Fibroblast of the conjunctiva (primary cell): ENCODE measurements at places on chromosomes 13 and 19.

GRCh38 chr13:106486287-106486686 lies 49.2 kb downstream of the EFNB2 start:
- DNase-seq: no peak

- no peak for DNase-seq
Measured at GRCh38 chr13:95703576-95703975, 26.6 kb downstream of the DNAJC3 start.

- no peak for DNase-seq
Measured at GRCh38 chr13:49052813-49053212, 77.1 kb downstream of the FNDC3A start.

- DNase-seq: no peak
Measured at GRCh38 chr13:50359779-50360178, 344.5 kb downstream of the KCNRG start.

DNA sequence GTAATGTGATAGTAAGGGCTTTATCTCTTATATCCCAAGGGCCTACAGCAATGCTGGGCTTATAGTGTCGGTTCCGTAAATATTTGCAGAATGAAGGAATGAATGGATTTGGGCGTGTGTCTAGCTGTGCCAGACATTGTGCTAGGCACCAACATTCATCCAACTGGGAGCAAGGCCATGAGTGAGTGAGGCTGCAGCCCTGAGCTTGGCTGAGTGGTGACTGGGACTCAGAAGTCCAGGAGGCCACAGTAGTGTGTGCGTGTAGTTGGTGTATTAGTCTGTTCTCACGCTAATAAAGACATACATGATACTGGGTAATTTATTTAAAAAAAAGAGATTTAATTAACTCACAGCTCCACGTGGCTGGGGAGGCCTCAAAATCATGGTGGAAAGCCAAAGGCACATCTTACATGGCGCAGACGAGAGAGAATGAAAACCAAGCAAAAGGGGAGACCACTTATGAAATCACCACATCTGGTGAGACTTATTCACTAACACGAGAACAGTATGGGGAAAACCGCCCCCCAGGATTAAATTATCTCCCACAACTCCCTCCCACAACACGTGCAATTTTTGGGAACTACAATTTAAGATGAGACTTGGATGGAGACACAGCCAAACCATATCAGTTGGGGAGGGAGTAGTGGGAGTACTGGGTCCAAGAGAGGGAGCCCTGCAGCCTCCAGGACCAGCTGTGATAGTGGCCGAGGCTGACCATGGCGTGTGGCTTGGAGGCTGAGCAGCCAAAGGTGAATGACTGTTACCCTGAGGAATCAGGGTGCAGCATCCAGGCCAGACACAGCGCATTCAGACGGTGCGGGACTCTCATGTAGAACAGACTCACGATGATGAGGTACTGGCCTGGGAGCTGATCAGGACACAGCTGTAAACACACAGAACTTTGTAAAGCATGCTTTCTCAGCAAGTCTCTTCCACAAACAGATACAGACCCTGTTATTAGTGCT lies 104.6 kb downstream of the TEX26 start:
- DNase-seq: no peak

DNA sequence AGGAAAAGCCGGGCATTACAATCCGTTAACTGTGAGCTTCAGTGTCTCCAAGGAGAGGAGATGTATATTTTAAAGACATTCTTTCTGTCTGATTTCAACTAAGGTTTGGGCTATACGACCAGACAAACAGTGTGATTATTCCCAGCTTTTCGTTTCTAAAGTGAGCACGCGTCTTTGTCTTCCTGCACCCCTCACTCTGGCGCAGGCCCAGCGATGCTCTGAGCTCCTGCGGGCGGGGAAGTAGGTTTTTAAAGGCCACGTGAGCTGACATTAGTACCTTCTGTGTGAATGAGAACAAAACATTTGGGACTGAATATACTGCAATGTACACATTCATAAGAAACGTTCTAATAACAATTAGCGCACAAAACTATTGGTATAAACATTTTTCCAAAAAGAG lies 15.3 kb upstream of the RANBP3 start:
- no peak for DNase-seq

- no peak for DNase-seq
Measured at GRCh38 chr19:31470229-31470939, 121.1 kb upstream of the TSHZ3 start.

DNA sequence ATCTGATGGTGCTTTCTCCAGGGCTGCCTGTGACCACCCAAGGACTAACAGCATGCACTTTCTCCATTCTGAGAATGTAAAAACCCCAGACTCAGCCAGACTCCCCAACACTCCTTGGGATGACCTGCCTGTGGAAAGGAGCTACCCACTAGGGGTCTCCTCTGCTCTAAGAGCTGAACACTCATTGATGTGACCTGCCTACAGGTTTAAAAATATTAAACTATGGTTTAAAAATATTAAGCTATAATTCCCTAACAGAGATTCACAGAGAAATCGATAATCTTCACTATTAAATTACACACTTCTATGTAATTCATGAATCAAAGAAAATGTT lies 696.2 kb upstream of the SLITRK5 start:
- no peak for DNase-seq

- DNase-seq: no peak
Measured at GRCh38 chr13:98289339-98289945, 112.4 kb upstream of the RNF113B start.

DNA sequence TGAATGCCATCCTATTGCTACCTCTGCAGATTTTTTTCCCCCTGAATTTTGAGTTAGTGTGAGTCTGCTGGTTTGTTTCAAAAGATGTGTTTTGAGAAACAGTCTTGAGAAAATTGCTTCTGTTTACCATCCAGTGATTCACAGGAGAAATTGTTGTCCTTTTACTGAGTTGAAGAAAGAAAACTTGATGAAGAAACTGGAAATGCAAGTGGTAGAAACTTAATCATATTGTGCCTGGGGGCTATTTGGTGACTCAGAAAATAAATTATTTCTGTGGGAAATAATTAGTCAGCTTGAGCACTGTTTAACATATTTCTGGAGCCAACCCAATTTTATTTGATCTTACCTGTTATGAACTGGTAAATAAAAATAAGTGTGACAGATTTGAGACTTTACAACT lies 35.4 kb downstream of the PAN3 start:
- no peak for DNase-seq

- no peak for DNase-seq
Measured at GRCh38 chr19:47694466-47695273, 18.6 kb upstream of the EHD2 start.

- no peak for DNase-seq
Measured at GRCh38 chr19:49669516-49669915, 3.8 kb downstream of the BCL2L12 start.

GRCh38 chr19:54616057-54616456 lies 14.2 kb upstream of the LILRB1 start:
- no peak for DNase-seq

DNA sequence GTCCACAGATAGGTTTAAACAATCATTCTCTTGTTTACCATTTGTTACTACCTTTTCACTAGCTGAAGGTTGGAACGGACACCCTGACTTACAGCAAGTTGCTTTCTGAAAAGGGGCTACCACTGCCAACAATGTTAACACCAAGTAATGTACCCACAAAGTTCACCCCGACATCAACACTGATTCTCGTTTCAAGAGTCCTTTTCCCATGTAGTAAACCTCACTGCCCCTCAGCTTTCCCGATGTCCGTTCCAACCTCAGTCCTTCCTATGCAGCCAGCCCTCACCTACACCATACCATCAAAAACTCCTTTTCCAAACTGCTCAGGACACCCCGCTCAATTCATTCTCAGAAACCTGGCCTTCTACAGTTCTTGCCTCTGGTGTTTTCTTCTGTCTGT lies 29.0 kb downstream of the PEG3 start:
- no peak for DNase-seq

- DNase-seq: no peak
Measured at GRCh38 chr13:45406421-45406820, 11.8 kb downstream of the SLC25A30 start.

- no peak for DNase-seq
Measured at GRCh38 chr19:50315773-50316448, 13.3 kb downstream of the KCNC3 start.

- DNase-seq: no peak
Measured at GRCh38 chr13:35592457-35592856, 116.0 kb upstream of the MAB21L1 start.

- no peak for DNase-seq
Measured at GRCh38 chr19:32498648-32499200, 82.3 kb upstream of the PDCD5 start.

DNA sequence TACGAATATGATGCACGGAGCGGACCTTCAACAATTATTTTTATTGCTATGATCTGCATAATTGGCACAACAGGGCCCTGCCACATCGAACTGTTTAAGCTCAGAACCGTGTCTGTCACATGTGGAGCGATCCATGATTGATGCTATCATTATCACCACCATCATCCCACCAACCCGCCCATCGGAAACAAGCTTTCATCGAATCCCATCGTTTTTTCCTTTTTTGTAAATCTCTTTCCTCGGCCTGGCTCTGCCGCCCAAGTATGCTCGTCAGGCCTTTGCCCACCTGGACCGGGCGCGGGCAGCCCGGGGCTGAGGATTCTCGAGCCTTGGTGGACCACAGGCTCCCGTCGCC lies 533 bp upstream of the DCAF15 start:
- DNase-seq: no peak

DNA sequence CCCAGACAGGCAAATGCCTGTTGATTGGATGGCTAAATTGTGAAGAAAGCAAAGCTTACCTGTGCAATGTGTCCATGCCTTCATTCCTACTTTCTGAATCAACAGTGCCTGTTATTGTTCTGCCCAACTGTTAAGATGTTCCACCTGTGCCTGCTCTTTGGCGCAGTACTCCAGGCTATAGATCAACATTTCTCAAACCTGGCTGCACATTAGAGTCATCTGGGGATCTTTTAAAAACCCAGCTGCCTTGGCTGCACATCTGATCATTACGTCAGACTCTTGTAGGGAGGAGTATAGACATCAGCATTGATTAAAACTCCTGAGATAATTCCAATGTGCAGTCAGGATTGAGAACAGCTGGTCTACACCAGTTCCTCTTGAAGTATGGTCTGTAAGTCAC lies 16.2 kb upstream of the CPB2 start:
- DNase-seq: no peak

GRCh38 chr19:33514885-33515551 lies 6.6 kb downstream of the PEPD start:
- no peak for DNase-seq

DNA sequence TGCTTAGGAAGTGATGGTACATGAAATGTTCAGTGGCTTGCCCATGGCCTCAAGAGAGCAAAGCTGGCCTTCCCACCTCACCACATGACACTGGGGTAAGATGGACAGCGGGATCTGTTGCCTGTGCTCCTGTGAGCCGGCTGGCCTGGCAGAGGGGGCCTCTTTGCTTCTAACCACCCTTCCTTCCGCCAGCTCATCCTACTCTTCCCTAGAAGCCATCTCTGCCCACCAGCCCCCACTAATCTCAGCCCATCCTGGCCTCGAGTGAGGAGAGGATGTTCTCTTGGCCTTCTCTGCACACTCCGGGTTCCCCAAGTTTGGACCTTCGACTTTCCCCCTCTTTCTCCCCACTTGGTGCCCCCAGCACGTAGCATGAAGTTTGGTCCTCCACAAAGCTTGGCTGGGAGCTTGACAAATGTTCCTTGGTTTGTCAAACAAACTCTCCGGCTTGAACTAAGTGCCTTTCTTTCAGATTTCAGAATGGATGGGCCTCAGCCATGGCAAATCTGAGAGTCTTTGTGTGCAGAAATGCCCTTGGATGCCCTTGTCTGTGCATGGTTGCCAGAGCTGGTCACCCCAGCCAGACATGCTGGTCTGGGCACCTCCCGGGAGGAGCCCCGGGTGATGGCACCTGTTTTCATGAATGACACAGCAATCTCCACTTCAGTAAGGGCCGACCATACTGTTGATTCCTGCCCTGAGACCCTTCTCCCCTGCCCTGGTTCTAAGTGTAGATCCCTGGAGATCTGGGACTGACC lies 145.5 kb downstream of the URI1 start:
- DNase-seq: no peak

DNA sequence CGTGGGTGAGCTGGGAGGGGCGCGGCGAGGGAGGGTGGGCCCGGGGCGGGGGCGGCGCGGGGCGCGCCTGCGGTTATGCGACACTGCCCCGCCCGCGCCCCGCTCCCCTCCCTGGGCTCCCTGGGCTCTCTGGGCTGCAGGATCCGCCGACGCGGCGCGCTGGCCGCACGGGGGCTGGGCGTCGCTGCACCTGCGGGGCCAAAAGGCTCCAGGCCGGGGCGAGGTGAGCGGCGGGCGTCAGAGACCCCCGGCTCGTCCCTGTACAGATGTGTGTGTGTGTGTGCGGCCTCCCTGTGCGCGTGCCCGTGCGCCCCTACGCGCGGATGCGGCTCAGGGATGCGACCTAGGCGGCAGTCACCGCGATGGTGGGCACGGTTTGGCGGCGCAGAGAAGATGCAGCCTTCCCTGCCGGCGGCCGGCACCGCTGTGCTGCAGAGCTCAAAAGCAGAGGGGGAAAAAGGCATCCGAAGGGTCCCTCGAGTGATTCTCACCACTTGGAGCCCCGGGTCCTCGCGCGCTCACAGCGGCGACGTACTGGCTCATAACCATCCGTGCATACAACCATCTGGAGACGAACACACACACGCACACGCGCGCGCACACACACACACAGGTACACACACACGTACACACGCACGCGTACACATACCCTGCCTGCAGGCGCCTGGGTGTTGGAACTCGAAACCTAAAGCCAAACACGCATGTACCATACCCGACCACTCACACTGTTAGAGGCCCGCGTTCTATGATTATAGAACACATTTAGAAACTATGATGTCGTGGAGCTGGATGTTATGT lies 709 bp downstream of the ATP8A2 start:
- DNase-seq: no peak

DNA sequence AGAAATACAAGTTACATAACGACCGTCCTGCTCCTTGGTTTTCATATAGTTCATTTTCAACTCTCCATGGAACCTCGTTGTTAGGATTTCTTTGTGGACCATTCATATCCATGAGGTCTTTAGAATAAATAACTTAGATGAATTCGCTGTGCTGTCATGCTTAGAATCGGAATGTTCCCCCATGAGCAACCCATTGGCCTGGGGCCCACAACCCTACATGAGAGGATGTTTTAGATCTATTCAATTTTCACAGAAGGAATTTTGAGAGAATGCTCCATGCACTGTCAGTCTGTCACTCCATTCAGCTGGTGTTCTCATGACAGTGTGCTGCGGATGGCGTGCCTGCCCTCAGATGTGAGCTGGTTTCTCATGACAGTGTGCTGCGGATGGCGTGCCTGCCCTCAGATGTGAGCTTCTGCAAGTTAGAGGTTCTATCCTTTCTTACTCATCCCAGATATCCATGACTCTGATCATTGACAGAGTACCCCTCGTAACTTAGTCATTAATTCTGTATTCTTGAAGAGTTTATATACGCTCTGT lies 1193.1 kb downstream of the EFNB2 start:
- no peak for DNase-seq

GRCh38 chr13:102872131-102872530 lies 26.3 kb downstream of the ERCC5 start:
- DNase-seq: no peak

- no peak for DNase-seq
Measured at GRCh38 chr19:1941146-1942077, at the start of gene CSNK1G2. TSS of gene CSNK1G2 (plus strand) at chr19:1941172. CDS start at chr19:1969773, 28,601 bp downstream.

- DNase-seq: no peak
Measured at GRCh38 chr13:21176982-21177284, 475 bp downstream of the MRPL57 start.
